ENCODE measurements at places on chromosomes 4 and X.

GRCh38 chr4:15235135-15235534 is 192.7 kb upstream of the C1QTNF7 start:
- peak; percentile 15 for DNase-seq

- peak; percentile 88 for DNase-seq
These were observed 245.2 kb upstream of the DIPK2B start for GRCh38 chrX:45445745-45446412.

GRCh38 chr4:13892739-13893105 is 265.2 kb upstream of the BOD1L1 start:
- peak; percentile 73 for DNase-seq

GRCh38 chr4:152296386-152296785 is 239.5 kb downstream of the FBXW7 start:
- DNase-seq, result no peak

DNA sequence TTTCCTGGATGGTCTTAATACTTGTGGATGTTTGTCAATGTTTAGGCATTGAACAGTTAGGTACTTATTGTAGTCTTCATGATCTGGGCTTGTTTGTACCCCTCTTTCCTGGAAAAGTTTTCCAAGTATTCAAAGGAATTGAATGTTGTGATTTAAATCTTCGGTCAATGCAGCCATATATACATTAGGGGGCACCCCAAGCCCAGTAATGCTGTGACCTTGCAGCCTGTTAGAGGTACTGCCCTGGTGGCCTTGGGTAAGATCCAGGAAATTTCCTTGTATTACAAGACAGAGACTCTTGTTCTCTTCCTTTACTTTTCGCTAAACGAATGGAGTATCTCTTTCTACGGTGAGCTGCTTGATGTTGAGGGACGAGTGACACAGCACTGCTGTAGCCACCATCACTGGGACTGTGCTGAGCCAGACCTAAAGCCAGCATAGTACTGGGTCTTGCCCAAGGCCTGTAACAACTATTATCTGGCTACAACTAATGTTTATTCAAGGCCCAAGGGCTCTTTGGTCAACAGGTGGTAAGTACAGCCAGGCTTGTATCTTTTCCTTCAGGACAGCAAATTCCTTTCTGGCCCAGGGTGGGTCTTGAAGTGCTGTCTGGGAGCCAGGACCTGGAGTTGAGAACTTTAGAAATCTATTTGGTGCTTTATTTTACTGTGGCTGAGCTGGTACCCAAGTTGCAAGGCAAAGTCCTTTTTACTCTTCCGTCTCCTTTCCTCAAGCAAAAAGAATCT is 118.3 kb upstream of the ATOH1 start:
- DNase-seq, result no peak

GRCh38 chr4:153349206-153349805 is 4.8 kb downstream of the MND1 start:
- DNase-seq, result no peak

GRCh38 chrX:39150220-39150619 is 349.0 kb downstream of the MID1IP1 start:
- no peak for DNase-seq

DNA sequence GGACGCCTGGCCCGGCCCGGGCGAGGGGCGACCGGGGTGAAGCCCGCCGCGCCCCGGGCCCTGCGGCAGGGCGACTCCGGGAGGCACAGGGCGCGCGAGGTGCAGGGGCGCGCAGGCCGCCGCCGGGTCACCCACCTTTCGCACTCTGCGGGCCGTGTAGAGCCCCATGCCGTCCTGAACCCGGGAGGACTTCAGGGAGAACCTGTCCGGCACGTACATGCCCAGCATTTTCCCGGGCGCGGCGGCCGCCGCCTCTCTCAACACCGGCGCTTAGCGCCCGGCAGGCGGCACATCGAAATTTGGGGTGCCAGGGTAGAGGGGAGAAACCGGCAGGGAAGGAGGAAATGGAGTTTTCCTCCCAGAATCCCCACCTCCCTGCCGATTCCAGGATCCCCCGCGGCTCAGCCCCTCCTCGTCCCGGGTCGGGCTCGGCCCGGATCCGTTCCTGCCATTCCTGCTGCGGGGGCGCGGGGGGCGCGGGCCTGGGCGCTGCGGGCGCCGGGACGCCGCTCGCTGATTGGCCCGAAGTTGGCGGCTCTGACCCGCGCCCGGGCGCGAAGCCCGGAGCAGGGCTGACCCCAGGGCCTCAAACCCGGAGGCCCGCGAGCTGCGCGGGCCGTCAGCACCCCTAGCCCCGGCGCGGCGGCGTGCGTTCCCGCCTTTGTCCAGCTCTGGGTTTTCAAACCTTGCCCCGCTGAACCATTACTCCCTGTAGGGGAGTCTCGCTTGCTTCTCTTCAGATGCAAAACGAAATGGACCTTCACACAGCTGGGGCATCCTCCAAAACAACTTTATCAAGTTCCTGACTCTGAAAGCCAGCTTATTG is at the start of gene PRDM5:
Gene PRDM5, minus strand, starts transcription at position 346 of the 826 bp plus-strand sequence. Its CDS starts 118 bp downstream, at position 228.
- peak; percentile 61 for DNase-seq

DNA sequence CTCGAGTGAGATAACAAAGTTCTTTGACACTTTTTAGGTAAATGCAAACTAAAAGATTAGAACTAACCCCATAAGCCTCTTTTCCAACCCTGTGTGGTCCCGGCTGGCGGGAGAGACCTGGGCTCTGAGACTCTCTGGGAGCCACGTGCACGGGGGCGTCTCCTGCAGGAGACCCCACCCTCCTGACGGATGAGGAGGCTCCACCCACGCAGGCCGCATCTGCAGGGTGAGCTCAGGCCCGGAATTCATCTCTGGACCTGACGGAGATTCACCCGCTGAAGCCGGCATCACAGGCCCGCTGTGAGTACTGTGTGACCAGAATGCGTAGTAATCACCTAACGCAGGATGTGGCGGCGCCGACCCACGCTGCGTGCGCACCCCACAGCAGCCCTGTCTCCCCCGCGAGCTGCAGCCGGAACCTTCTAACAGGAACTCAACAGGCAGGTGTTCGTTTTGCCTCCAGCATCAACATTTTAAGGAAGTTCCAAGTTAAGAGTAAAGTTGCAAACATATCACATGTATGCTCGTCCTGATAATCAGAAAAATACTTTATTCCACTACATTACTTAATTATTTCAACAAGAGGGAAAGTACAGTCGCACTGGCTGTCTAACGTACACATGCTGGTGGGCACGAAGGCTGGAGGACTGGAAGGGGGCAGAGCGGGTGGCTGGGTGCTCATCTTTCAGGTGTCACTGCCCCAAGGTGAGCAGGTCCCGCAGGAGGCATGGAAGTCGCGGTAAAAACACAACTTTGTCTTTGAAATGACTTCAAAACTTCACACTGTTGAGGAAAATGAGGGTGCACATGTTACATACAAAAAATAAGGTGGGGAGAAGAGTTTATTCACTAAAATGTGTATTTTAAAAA is 44.5 kb downstream of the FGFRL1 start:
- no peak for DNase-seq

DNA sequence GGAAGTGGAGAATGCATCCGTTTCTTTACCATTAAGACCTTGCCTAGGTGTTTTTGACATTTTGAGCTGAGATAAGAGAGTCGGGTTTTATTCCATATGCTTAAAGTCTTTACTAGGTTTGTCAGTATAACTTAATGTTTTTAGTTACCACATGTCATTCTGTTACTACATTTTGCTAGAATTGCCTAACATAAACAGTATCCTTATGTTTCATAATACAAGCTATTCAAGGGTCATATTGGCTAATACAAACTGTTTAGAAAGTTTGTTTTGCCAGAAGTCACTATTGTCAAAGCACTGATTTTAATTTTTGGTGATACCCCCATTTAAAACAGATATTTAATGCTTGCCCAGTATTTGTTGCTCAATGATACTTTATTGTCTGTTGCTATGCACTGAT is 427.7 kb upstream of the MAGEB2 start:
- DNase-seq, result no peak

DNA sequence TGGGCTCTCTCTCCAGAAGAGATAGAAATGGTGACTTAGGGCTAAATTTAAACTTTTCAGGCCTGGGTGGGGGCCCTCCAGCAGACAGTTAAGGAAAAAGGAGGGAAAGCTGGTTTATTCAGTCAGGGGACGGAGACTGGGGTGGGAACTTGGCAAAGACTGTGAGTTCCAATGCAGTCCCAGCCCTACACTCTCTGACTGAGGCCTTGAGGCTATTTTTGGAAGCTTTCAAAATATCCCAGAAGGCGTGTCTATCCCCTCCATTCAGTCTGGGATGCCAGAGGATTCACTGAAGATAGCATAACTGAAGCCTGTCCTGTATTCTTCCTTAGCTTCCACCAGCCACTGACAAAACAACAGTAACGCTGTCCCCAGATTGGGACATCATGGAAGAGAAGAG is 32.1 kb upstream of the MSN start:
- peak; percentile 70 for DNase-seq

DNA sequence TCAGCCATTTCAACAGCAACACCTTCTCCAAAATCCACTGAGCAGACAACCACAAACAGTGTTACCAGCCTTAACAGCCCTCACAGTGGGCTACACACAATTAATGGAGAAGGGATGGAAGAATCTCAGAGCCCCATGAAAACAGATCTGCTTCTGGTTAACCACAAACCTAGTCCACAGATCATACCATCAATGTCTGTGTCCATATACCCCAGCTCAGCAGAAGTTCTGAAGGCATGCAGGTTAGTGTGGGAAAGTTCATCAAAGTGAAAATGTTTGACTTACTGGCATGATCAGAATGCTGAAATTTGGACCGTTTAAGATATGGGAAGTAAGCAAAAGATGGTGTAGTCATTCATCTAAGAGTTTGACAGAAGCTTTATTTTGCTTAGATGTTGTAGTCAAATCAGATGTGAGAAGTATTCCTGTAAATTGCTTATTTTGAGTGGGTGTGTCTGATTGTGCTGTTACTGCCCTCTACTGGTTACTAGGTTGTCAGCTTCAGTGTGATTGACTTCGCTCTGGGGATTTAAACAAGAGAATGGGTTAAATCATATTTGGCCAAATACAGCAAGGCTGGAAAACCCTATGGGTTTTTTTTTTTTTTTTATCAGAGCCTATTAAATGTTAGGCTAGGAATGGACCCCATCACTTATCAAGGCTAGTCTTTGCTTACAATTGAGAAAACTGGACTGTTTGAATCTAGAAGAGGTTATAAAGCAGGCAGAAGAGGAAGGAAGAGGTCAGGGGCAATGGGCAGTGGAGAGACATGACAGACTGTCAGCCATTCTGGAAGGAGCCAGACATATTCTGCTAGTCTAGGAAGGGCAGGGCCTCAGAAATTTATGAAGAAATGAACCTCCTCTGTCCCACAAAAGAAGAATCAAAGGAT is 130.3 kb downstream of the DIPK2B start:
- DNase-seq, result peak; percentile 47

DNA sequence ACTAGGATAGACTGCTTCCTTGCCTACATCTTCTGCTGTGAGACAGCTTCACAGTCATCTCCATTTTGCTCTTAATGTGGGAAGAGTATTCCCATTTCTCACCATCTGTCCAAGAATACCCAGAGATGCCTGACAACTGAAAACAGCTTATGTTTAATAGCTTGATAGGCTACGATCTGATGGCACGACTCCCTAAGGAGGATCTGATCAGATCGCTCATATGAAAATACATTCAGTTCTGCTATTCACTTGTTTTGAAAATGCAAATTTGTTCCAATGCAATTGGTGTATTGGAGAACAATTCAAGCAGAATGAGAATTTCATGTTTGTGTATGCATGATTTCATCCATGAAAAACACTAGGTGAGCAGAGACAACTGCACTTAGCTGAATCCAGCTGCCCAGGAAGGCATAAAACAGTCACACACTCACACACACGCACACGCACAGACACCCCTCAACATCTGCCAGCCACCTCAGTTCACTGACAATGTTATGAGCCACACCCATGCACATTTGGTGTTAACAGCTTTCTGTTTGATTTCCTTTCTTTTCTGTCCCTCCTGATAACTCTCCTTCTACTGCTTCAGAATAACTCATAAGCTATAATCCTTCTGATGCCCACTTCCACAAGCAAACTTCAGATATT is 29.6 kb downstream of the TRIML1 start:
- DNase-seq, result no peak

GRCh38 chr4:135418353-135418752 is 1216.8 kb upstream of the PABPC4L start:
- peak; percentile 26 for DNase-seq

DNA sequence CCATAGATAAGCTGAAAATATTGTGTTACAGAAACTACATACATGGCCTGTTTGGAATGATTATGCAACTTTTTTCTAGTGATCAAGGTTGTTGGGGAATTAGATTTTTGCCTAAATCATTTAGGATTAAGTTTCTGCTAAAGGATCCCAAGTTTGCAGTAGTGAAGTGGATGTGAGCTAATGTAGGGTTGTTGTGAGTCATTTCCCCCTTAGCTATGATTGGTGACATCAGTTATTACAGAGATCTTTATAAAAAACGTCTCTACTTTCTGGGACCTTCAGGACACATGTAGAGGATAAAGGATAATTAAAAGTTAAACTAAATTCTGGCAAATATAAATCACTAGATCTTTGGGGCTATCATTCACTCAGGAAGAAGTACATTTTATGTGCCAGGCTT is 133.3 kb downstream of the GATB start:
- DNase-seq, result peak; percentile 29

DNA sequence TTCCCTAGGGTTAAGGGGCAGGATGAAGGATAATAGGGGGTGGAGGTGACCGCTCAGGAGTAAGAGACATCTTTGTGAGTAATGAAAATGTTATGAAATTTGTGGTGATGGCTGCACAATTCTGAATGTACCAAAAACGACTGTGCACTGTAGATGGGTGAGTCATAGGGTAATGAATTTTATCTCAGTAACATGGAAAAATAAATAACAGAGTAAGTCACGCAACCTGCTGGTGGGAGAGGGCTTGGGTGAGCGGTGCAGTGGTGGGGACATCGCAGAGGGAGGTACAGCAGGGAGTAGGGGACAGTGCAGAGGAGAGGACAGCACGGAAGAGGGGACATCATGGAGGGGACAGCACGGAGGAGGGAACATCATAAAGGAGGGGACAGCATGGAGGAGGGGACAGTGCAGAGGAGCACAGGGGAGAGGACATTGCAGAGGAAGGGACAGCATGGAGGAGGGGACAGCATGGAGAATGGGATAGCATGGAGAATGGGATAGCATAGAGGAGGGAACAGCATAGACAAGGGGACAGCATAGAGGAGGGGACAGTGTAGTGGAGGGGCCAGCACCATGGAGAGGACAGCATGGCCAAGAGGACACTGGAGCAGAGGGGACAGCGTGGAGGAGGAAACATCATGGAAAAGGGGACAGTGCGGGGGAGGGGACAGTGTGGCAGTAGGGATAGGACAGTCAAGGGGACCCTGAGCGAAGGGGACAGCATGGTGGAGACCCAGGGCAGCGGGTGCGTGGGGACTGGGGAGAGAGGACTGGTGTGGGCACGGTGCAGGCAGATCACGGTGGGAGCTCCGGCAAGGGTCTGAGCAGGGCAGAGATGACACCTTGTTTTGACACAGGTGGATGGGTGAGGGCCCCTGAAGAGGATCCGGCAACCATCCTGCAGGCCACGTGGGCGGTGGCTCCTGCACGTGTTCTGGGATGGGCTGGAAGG is 68.5 kb upstream of the MXD4 start:
- peak; percentile 88 for DNase-seq

- no peak for DNase-seq
These were observed 95.3 kb downstream of the FANCB start for GRCh38 chrX:14777525-14777924.
